Stimulated activated CD8-positive, alpha-beta memory T cell treated with anti-CD3 and anti-CD28 coated beads, Interleukin-4, amount 100 ng/mL, for 1 hour (primary cell): ENCODE measurements at places on chromosomes 4 and X.

- DNase-seq, result no peak
Measured at GRCh38 chr4:77600521-77601451, 4.8 kb upstream of the CXCL13 start.

- no peak for DNase-seq
Measured at GRCh38 chr4:139221687-139222086, 44.7 kb upstream of the ELF2 start.

- DNase-seq, result no peak
Measured at GRCh38 chrX:56763556-56764152, 34.6 kb downstream of the NBDY start.

- no peak for DNase-seq
Measured at GRCh38 chrX:106437407-106437806, 174.4 kb upstream of the RADX start.

- no peak for DNase-seq
Measured at GRCh38 chr4:99359480-99360204, 7.1 kb upstream of the ADH1C start.

DNA sequence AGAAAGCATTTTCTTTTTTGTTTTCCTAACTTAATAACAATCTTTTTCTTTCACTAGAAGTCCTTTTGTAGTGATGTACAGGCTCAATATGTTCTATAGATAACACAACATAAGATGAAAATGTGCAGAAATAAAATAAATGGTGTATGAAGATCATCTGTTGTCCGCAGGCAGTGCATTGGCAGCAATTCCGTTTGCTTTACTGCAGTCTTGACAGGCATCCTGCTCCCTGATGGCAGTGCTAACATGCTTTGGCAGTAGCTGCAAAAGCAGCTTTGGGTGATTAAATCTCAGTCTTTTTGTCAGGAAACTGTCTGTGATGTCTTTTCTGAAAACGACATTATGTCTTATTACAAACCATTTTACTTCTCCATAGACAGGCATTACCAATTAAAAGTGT is 131.4 kb downstream of the TRAM1L1 start:
- DNase-seq, result no peak
